GM23248 (cell line): ENCODE measurements at places on chromosomes 7 and 10. TPM values are rescaled to one million over a fixed set of nuclear protein-coding genes. Genes with fewer than 3 reads are reported as not detected.

DNA sequence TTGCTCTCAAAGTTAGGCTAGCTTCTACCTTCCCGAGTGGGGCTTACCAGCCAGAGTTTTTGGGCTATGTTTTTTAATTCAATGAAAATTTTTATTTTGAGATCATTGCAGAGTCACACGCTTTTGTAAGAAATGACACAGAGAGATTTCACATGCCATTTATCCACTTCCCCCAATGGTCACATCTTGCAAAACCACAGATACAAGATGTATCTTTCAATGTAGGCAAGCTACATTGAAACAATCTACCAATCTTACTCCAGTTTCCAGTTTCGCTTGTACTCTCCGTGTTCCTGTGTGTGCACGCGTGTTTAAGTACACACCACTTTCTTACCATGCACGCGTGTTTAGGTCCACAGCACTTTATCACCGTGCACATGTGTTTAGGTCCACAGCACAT lies 89.4 kb upstream of the LEP start:
- no peaks in the 10 kb centered on the region for H3K36me3 ChIP-seq
- no peak overlapping the region for H3K4me3 ChIP-seq
- no peaks in the 10 kb centered on the region for H3K4me1 ChIP-seq

GRCh38 chr7:97016381-97017191 lies 8.0 kb downstream of the DLX5 start:
- H3K36me3 ChIP-seq: no peaks in the 10 kb centered on the region
- H3K4me1 ChIP-seq: no peaks in the 10 kb centered on the region
- DNase-seq: no peak
- H3K4me3 ChIP-seq: no peak overlapping the region
- no peak overlapping the region for H3K27ac ChIP-seq

DNA sequence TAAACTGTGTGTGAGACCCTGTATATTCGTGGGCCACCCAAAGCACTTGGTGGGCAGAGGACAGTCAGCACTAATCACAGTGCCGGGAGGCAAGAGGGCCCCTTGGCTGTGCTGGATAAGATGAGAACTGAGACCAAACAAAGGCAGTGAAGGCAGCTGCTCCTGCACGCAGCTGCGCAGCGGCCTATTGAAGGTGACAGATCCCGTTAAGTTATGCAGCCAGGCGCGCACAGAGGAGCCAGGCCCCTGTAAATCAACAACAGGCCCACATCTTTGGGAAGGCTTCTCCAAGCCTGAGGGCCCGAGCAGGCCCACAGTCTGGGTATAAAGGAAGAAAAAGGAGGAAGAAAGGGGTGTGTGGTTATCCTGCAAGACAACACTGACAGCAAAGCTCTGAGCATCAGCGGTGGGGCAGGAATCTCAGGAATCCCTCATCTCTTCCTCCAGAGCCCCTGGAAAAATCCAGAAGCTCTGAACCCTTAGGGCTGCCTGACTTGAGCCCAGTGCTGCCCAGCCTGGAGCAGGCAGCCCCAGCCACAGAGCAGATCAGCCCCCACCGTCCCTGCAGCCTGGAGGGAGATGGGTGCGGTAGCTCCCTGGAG lies 154.2 kb downstream of the ARHGAP12 start:
- DNase-seq: no peak
- no peak overlapping the region for H3K27ac ChIP-seq
- H3K4me1 ChIP-seq: peaks cover 29% of the 10 kb centered on the region
- H3K27me3 ChIP-seq: no peaks in the 10 kb centered on the region
- H3K4me3 ChIP-seq: no peak overlapping the region
- H3K36me3 ChIP-seq: no peaks in the 10 kb centered on the region

- H3K27ac ChIP-seq: 0 out of 2 replicates have a peak overlapping the region, but pooled peaks have one; percentile 0
- no peaks in the 10 kb centered on the region for H3K36me3 ChIP-seq
- no peaks in the 10 kb centered on the region for H3K27me3 ChIP-seq
- DNase-seq: peak; percentile 81
These were observed 207.3 kb upstream of the ADO start for GRCh38 chr10:62597226-62597625.

GRCh38 chr10:132225073-132225848 lies 38.5 kb downstream of the DPYSL4 start:
- no peak for DNase-seq
- H3K4me3 ChIP-seq: no peak overlapping the region
- H3K27me3 ChIP-seq: no peaks in the 10 kb centered on the region

DNA sequence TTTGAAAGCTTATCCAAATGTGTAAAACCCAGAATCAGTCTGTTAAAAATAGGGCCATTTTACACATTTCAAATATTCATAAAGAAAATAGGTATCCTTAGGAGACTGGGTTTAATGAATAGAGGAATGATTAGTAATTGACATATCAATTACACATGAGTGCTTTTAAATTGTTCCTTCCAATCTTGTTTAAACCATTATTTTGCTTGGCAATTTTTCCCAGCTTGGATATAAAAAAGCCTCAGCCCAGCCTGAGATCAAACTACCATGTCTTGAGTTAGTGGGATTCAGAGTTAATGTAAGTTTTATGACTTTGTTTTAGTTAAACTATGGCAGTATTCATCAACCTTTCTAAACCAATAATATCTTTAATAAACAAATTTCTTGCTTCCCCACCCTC lies 28.3 kb downstream of the PARP12 start:
- peaks cover 37% of the 10 kb centered on the region for H3K4me1 ChIP-seq
- DNase-seq: no peak
- H3K4me3 ChIP-seq: no peak overlapping the region
- no peaks in the 10 kb centered on the region for H3K36me3 ChIP-seq
- H3K27me3 ChIP-seq: no peaks in the 10 kb centered on the region
- H3K27ac ChIP-seq: no peak overlapping the region

- H3K27ac ChIP-seq: no peak overlapping the region
- peak overlapping the region; percentile 43 for H3K4me3 ChIP-seq
- DNase-seq: peak; percentile 71
- H3K27me3 ChIP-seq: peaks cover 26% of the 10 kb centered on the region
These were observed 88.4 kb downstream of the BEND7 start for GRCh38 chr10:13440185-13441061.

GRCh38 chr7:142440906-142441411 lies 183.1 kb upstream of the PRSS58 start:
- no peaks in the 10 kb centered on the region for H3K27me3 ChIP-seq
- no peaks in the 10 kb centered on the region for H3K36me3 ChIP-seq
- peak overlapping the region; percentile 15; the same call in 1 of the 2 replicates for H3K27ac ChIP-seq
- DNase-seq: no peak
- no peak overlapping the region for H3K4me3 ChIP-seq

The PAPSS2 gene
- polyA plus RNA-seq: 81.8 and 82.3 TPM in 2 replicates

- H3K36me3 ChIP-seq: no peaks in the 10 kb centered on the region
- peaks cover 19% of the 10 kb centered on the region for H3K4me1 ChIP-seq
- no peak overlapping the region for H3K27ac ChIP-seq
- DNase-seq: no peak
- no peaks in the 10 kb centered on the region for H3K27me3 ChIP-seq
- H3K4me3 ChIP-seq: no peak overlapping the region
These were observed 65.6 kb downstream of the DOCK4 start for GRCh38 chr7:112140600-112140999.

DNA sequence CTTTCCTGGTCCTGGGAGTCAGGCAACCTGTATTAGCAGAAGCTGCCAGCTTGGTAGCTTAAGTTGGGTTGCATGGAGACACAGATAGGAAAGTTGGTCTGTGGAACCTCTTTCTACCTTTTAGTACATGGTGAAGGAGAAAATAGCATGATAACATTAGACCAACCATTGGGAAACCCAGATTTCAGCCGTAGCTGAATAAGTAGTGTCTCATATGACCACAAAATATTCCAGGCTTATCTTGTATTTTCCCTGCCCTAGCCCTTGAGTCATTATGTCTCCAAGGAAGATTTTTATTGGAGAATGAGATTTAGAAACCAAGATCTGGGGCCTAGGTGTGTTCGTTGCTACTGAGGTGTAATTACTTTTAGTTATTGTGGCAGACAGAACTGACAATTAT lies 67.2 kb downstream of the CCSER2 start:
- no peak for DNase-seq
- 0 out of 2 replicates have a peak, but pooled peaks cover 2% of the 10 kb centered on the region for H3K36me3 ChIP-seq
- no peaks in the 10 kb centered on the region for H3K27me3 ChIP-seq
- no peaks in the 10 kb centered on the region for H3K4me1 ChIP-seq
- H3K27ac ChIP-seq: no peak overlapping the region

GRCh38 chr7:55476852-55477780 lies 95.2 kb downstream of the VOPP1 start:
- H3K27me3 ChIP-seq: no peaks in the 10 kb centered on the region
- no peak for DNase-seq
- H3K27ac ChIP-seq: peak overlapping the region; percentile 69

The TCAF2 gene
- 1.9 and 2.7 TPM in 2 replicates for polyA plus RNA-seq

- H3K27me3 ChIP-seq: no peaks in the 10 kb centered on the region
- no peaks in the 10 kb centered on the region for H3K36me3 ChIP-seq
- H3K4me1 ChIP-seq: peaks cover 45% of the 10 kb centered on the region
These were observed 240.3 kb downstream of the IPMK start for GRCh38 chr10:58027426-58027825.

DNA sequence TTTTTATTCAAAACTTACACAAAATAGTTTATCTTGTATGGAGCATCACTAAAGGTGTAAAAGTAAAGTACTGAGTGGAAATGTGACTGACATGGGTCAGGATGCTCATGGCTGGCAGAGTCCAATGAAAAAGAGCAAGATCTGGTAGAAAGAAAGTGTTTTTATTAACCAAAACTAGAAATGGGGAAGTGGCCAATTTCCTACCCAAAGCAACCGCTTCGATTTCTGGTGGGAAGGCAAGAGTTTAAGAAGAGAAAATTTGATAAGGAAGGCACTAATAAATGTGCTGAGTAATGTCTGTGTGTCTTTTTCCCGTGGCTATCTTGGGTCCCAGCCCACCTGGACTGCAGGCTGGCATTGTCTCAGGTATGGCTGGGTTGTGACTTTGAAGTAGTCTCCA lies 277.7 kb downstream of the ANKRD7 start:
- no peaks in the 10 kb centered on the region for H3K27me3 ChIP-seq
- no peak overlapping the region for H3K4me3 ChIP-seq
- DNase-seq: no peak

The EBF3 gene
- 0.06 and 0.15 TPM in 2 replicates for polyA plus RNA-seq

The NOS3 gene
- polyA plus RNA-seq: 0.61 and 0.83 TPM in 2 replicates

DNA sequence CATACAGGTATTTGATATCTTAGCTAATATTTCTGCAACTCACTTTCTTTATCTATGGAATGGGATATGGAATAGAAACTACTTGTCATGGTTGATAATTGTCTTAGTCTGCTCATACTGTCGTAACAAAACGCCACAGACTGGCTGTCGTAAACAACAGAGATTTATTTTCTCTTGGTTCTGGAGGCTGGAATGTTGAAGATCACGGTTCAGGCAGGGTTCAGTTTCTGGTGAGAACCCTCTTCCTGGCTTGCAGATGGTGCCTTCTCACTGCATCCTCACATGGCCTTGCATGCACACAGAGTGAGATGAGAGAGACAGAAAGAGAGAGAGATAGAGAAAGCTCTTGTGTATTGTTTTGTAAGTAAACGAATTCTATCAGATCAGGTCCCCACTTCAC lies 332.7 kb upstream of the MAGI2 start:
- 0 out of 2 replicates have a peak overlapping the region, but pooled peaks have one; percentile 13 for H3K4me3 ChIP-seq
- H3K27me3 ChIP-seq: no peaks in the 10 kb centered on the region
- H3K36me3 ChIP-seq: no peaks in the 10 kb centered on the region
- peak; percentile 28 for DNase-seq

The CHST15 gene
- polyA plus RNA-seq: 0.06 and 0.34 TPM in 2 replicates

DNA sequence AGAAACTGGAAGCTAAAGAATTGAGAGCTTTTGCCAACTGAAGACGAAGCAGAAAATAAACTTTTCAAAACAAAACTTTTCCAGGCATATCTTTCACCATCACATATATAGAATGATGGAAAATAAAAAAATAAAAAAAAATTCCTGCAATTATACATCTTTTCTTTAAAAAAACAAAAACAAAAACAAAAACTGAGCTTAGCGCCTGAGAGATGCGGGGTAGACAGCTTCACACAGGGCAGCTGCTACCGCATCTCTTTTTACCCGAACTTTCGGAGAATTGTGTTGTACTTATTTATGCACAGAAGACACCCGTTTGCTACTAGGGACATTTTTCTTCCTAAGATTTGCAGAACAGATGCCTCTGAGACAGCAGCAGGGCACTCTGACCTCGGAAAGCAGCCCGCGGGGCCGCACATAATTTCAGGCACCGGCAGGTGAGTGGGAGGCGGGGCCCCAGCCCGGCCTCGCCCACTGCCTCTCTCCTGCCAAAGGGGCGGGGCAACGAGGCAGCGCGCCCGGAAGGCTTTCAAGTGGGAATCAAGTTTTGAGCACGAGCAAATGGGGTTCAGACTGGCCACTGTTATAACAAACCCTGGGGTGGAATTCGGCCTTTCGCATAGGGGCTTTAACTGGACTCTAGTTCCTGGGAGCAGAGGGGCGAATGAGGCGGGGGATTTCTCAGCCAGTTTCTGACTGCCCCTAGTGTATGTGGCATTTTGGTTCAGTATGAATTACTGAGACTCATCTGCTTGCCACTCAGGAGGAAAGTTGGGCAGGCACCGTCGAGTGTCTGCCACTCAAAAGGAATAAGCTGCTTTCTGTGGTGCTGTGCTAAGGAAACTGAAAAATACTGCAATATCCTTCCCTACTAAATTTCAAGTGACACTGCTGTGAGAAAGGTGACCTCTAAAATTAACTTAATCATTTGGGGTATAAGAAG lies 18.5 kb upstream of the FAM133B start:
- H3K4me3 ChIP-seq: no peak overlapping the region
- peaks cover 28% of the 10 kb centered on the region for H3K4me1 ChIP-seq
- no peak for DNase-seq

DNA sequence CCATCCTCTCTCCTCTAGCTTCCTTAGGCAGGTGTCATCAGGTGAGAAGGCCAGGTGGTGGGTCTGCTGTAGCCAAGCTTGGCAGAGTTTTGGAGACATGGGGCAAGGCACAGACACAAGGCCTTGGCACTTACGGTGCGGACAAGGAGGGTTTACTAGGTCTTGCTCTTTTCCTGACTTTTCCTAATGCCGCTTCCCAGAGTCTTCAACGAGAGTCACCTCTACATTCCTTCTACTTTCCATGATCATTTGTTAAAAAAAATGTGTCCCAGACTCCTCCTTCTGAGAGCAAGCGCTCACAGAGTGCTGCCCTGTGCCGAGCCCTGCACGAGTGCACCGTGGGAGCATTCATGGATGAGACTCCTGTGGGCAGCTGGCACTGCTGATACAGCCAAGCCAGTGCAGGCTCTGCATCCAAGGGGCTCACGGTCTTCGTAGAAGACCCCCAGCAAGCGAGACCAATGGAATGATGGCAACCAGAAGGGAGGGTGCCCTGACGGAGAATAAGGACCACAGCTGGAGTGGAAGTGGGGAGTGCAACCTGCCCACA lies 243.0 kb upstream of the MKI67 start:
- no peaks in the 10 kb centered on the region for H3K27me3 ChIP-seq
- H3K27ac ChIP-seq: no peak overlapping the region
- no peaks in the 10 kb centered on the region for H3K4me1 ChIP-seq

DNA sequence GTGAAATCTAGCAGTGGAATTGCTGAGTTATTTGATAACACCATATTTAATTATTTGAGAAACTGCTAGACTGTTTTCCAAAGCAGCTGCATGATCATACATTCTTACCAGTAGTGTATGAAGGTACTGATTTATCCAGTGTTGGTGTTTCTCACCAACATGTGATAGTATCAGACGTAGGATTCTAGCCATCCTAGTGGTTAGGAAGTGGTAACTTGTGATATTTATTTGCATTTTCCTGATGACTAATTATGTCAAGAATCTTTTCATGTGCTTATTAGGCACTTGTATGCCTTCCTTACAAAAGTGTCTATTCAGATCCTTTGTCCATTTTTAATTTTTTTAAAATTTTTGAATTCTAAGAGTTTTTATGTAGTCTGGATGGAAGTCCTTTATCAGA lies 54.2 kb upstream of the PLXDC2 start:
- H3K27me3 ChIP-seq: 0 out of 2 replicates have a peak, but pooled peaks cover 2% of the 10 kb centered on the region
- H3K4me1 ChIP-seq: no peaks in the 10 kb centered on the region

- DNase-seq: peak; percentile 13
- H3K4me3 ChIP-seq: no peak overlapping the region
- no peak overlapping the region for H3K27ac ChIP-seq
- H3K27me3 ChIP-seq: no peaks in the 10 kb centered on the region
These were observed 99.8 kb downstream of the SND1 start for GRCh38 chr7:127751490-127752448.
